Hindlimb muscle (tissue), 1 donor: ENCODE measurements at places on chromosomes 7 and 10.

GRCh38 chr10:93742633-93743349 is 14.9 kb upstream of the LGI1 start:
- no peak for DNase-seq

- no peak for DNase-seq
Measured at GRCh38 chr10:100470367-100470766, 7.6 kb downstream of the WNT8B start.

- DNase-seq = no peak
Measured at GRCh38 chr7:30813466-30813865, 42.2 kb downstream of the MINDY4 start.

DNA sequence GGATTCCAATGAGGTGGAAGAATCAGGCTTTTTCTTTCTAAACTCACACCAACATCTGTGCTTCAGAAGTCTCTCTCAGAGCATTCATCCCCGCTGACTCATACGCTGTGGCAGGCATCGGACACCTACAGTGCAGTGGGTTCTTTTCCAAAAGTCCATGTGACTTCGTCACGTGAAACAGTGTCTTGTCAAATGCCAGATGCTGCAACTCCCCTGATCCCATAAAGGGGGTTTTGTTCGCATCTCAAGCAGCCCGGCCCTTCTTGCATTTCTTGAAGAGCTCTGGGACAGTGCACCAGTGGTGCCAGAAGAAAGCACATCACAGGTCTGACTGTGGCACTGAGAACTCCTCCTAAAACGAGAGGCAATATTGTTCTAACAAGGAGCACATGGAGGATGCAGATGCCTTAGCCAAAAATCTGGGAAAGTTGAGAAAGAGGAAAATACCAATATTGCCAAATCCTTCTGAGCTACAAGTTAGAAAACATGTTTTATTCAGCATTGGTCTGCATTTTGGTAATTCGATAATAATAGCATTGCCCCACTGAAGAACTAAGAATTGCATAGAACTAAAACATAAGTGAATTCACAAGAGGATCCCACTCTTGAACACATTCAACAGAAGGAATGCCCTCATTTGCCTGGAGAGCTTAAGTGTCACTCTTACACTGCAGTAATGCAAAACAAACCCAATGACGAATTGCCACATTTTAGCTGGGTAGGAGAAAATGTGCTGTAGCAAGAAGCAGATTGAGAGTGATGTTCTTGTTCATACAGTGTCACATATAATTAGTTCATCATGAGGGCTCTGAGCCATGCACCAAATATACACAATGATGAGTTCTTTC is 204.4 kb downstream of the CXCL12 start:
- peak; percentile 45 for DNase-seq

DNA sequence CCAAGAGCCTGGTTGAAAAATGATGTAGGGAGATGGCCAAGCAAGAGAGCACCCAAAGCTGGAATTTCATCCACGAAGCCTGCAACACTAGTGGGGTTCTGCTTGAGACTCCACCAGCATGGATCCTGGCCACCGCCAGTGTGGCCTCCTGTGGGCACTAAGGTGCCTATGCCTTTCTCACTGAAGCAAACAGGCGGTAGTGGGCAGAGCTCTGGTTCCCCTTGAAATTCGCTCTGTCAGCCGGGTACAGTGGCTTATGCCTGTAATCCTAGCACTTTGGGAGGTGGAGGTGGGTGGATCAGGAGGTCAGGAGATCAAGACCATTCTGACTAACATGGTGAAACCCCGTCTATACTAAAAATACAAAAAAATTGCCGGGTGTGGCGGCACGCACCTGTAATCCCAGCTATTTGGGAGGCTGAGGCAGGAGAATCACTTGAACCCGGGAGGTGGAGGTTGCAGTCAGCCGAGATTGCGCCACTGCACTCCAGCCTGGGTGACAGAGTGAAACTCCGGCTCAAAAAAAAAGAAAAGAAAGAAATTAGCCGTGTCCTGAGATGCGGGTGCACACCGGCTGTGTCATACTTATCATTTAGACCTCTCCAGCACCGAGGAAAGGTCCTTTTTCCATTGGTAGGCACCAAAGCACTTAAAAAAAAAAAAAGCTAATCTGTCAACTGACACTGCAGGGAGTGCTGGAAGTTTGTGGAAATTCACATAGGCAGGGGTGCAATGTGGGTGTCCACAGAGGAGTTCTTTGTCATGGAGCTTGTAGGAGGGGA is 28.3 kb downstream of the CCM2 start:
- DNase-seq = no peak
